ENCODE measurements at places on chromosomes 6 and 20.
A peak's percentile ranks its signal among the peaks of the same experiment; 100 is the strongest.

GRCh38 chr6:137657351-137657911 is 163.2 kb upstream of the OLIG3 start:
- no peak for DNase-seq

GRCh38 chr20:32829311-32830005 is 9.7 kb downstream of the MAPRE1 start:
- DNase-seq: no peak

- DNase-seq: no peak
Observed at GRCh38 chr6:111517965-111518364, 34.9 kb upstream of the REV3L start.

- DNase-seq: peak; percentile 78
Observed at GRCh38 chr6:67640484-67640883, 994.6 kb upstream of the ADGRB3 start.

GRCh38 chr20:46931699-46932098 is 37.1 kb downstream of the EYA2 start:
- no peak for DNase-seq

GRCh38 chr6:157095569-157095968 is 227.8 kb downstream of the TMEM242 start:
- DNase-seq: no peak

DNA sequence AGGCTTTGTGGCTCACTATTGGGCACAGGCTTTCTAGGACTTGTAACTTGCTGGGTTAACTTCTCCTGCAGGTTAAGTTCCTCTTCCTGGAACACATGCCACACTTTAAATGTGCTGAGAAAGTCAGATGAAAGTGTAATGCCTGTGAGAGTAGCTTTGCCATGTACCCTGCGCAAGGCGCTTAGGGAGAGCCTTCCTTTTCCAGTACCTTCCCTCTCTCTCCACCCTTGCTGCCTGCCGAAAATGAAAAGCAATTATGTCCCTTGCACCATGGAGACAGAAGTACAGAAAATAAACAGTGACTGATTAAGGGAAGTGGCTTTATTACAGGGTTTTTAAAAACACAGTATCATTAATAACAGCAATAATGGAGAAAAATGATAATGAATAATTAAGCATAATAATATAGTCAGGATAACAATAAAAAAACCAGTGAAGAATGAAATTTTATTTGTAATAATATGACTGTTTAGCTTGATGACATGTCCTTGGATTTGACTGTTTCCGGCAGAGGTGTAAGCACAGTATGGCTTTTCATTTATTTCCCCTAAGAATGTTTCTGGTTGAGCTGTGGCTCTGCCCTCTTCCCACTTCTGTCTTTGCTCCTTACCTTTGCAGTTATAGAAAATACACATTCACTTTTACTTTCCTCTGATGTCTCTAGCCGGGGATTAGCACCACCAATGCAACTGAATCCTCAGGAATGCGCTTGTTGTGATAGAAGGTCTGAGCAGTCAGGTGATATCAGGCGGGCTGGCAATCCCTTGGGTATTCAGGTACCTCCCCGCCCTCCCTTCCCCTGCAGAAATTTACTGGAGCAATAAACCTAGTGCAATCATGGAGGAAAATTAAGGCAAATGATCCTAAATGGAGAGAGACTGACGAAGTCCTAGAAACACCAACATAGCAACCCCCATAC is 472.3 kb upstream of the CITED2 start:
- DNase-seq: no peak

- no peak for DNase-seq
Observed at GRCh38 chr6:38427492-38428210, 212.1 kb downstream of the BTBD9 start.

- no peak for DNase-seq
Observed at GRCh38 chr6:158068156-158068892, 86.7 kb downstream of the SYNJ2 start.

GRCh38 chr6:101582792-101583191 is 189.3 kb downstream of the GRIK2 start:
- no peak for DNase-seq

- no peak for DNase-seq
Observed at GRCh38 chr20:33034901-33035492, 3.5 kb downstream of the BPIFB6 start.

GRCh38 chr6:159815410-159815809 is 15.3 kb downstream of the PNLDC1 start:
- DNase-seq: no peak

DNA sequence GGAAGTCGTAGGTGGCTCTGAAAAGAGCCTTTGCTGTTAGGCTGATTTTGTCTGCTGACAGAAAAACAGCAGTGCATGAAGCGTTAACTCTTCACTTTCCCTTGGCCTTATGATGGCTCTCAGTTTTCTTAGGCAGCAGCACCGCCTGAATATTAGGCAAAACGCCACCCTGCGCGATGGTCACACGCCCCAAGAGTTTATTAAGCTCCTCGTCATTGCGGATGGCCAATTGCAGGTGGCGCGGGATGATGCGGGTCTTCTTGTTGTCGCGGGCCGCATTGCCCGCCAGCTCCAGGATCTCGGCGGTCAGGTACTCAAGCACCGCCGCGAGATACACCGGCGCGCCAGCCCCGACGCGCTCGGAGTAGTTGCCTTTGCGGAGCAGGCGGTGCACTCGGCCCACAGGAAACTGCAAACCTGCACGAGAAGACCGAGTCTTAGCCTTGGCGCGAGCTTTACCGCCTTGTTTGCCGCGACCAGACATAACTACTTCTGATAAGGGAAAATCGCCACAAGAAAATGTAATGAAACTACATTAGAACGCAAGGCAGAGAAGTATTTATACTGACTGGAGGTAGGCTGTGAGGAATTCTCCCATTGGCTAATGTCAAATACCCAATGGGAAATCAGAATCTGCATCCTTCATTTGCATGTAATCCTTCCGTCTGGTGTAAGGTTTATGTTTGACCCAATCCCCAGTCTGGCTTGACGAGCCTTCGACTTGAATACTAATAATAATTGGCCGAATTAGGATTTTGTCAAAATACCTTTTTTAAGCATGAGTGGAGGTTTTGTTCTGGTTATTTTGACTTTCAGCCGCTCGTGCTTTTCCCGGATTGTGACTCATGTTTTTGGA is 53.9 kb upstream of the HFE start:
- DNase-seq: peak; percentile 99

DNA sequence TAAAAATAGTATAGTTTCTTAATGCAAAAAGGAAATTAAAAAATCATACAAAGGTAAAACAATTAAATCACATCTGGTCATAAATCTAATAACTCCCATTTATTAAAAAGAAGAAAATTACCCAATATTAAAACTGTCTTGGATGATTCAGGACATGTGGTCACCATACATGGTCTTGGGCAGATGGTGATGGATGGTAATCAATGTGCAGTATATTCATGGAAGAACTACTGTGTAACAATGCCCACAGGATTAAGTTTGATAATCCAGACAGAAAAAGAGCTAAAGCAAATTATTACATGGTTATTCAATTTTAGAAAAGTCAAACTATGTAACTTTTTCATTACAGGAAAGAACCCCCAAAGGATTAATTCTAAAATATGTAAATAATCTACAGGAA is 480.6 kb downstream of the QKI start:
- no peak for DNase-seq

DNA sequence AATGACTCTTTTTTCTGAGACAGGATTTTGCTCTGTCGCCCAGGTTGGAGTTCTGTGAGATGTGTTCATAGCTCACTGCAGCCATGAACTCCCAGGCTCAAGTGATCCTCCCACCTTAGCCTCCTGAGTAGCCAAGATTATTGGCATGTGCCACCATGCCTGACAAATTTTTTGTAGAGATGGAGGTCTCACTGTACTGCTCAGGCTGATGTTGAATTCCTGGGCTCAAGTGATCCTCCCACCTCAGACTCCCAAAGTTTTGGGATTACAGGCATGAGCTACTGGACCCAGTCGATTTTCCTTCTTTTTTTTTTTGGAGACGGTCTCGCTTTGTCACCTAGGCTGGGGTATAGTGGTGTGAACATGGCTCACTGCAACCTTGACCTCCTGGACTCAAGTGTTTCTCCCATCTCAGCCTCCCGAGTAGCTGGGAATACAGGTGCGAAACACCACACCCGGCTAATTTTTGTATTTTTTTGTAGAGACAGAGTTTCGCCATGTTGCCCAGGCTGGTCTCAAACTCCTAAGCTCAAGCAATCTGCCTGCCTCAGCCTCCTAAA is 24.3 kb downstream of the BCL2L1 start:
- no peak for DNase-seq

DNA sequence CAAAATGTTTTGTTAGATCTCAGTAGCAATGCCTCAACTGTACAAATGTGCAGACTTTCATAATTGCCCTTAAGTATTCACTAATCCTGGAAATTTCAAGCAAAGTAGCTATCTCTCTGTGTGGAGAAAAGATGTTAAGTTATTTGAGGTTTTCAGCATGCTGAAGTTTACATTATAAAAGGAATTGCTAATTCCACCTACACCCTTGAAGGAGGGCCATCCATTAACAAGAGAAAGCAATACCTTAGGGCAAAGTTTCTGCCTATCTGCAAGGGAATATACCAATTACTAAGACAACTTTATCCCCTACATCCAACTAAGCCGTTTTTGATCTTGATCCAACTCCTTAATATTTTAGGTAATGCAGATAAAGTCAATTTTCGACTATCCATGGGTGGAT is 380.7 kb upstream of the BTBD3 start:
- DNase-seq: no peak

GRCh38 chr6:133062696-133063306 is 178.4 kb upstream of the EYA4 start:
- DNase-seq: peak; percentile 1

DNA sequence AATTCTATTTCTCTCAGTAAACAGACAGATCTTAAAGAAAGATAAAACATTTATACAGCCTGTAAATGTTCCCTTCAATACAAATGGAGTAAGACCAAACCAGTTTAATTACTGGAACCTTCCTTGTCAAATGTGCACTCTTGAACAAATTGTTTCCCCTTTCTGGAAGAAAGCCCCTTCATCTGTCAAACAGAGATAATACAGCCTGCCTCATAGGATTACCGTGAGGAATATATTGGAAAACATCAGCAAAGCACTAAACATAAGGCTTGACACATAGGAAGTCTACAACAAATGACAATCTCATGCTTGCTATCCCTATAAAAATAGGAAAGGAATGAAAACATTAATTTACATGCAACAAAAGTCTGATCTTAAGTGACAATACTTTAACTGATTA is 173.8 kb downstream of the PTPRK start:
- DNase-seq: no peak

DNA sequence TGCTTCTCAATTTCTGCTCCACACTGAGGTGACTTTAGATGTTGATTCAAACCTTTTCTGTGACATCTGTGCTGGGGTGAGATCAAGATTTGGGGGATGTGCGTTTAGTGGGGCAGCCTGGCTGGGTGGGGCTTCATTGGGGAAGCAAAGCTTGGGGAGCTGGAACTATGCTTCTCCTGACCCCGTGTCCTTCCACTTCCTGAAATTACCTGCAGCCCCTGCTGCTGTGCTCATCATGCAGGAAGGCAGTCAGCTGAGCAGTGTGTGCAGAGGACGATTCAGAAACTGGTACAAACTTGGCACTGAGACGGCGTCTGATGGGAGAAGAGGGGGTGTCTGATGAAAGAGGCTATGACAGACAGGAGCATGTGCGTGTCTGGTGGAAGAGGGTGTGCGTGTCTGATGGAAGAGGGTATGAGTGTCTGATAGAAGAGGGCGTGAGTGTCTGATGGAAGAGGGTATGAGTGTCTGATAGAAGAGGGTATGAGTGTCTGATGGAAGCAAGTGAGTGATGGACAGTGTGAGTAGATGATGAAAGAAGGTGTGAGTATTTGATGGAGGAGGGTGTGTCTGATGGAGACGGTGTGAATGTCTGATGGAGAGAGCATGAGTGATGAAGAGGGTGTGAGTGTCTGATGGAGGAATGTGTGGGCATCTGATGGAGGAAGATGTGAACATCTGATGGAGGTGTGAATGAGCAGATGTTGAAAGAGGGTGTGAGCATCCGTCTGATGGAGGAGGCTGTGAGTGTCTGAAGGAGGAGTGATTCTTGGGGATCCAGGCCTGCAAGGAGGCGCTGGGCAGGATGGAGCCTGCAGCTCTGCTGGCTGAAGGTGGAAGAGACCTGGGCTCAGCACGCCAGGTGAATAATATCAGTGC is 103.4 kb downstream of the SYCP2 start:
- DNase-seq: no peak

- DNase-seq: peak; percentile 71
Observed at GRCh38 chr6:73710470-73710869, 14.5 kb downstream of the CD109 start.

- peak; percentile 49 for DNase-seq
Observed at GRCh38 chr20:1210501-1210900, 7.2 kb downstream of the C20orf202 start.

DNA sequence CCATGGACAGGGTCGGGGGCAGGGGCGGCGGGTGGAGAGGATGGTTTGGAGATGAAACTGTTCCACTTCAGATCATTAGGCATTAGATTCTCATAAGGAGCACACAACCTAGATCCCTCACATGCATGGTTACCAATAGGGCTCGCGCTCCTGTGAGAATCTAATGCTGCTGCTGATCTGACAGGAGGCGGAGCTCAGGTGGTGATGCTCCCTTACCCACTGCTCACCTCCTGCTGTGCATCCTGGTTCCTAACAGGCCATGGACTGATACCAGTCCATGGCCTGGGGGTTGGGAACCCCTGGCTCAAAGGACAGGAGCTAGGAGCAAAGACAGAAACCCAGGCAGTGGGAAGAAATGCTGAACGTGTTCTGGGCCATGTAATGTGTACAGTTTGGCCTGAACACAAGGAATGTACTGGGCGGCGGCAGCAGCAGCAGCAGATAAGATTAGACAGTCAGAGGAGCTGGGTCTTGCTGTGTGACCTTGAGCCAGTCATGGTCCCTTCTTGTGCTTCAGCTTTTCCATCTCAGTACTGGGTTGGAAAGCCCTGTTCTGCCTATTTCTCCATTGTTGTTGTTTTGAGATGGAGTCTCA is 4.7 kb upstream of the SPAG4 start:
- peak; percentile 45 for DNase-seq

GRCh38 chr20:11170565-11170964 is 496.8 kb upstream of the JAG1 start:
- peak; percentile 91 for DNase-seq

GRCh38 chr6:159279790-159280277 is 110.6 kb downstream of the FNDC1 start:
- DNase-seq: peak; percentile 46

- DNase-seq: peak; percentile 76
Observed at GRCh38 chr6:38973178-38974057, 75.2 kb upstream of the GLP1R start.

GRCh38 chr6:80767808-80768207 is 661.3 kb downstream of the BCKDHB start:
- peak; percentile 65 for DNase-seq

- DNase-seq: no peak
Observed at GRCh38 chr6:153816366-153816765, 222.7 kb upstream of the OPRM1 start.
